ENCODE measurements at places on chromosomes 13 and 19.

DNA sequence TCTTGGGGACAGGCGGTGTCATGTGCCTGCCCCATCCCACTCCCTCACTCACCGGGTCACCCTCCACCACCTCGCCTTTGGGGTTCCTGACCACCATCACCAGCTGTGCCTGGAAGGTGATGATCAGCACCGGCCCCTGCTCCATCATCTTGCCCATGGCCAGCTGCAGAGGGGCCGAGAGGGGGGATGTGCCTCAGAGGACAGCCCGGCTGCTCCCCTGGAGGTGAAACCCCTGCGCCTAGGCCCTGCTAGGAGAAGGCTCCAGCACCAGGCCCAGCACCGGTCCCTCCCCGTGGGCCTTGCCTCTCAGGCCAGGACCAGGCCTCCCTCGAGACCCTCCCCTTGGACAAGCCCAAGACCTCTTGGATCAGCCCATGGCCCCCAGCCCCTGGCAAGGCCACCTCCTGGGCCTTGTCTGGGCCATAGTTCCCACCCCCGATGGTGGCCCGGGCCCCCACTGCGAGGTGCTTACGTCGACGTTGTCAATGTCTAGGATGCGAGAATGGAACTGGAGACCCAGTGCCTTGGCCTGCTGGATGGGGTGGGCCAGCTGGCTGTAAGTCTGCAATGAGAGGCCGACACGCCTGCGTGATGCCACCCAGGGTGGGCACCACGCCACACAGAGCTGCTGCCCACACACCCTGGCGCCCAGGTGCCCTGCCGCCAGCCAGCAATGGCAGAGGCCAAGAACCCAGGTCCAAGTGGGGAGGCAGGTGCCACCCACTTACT, 1.8 kb upstream of the CTXN1 start:
- no peak for DNase-seq

- no peak for DNase-seq
These were observed 633.5 kb downstream of the SLITRK1 start for GRCh38 chr13:83248751-83249150.

DNA sequence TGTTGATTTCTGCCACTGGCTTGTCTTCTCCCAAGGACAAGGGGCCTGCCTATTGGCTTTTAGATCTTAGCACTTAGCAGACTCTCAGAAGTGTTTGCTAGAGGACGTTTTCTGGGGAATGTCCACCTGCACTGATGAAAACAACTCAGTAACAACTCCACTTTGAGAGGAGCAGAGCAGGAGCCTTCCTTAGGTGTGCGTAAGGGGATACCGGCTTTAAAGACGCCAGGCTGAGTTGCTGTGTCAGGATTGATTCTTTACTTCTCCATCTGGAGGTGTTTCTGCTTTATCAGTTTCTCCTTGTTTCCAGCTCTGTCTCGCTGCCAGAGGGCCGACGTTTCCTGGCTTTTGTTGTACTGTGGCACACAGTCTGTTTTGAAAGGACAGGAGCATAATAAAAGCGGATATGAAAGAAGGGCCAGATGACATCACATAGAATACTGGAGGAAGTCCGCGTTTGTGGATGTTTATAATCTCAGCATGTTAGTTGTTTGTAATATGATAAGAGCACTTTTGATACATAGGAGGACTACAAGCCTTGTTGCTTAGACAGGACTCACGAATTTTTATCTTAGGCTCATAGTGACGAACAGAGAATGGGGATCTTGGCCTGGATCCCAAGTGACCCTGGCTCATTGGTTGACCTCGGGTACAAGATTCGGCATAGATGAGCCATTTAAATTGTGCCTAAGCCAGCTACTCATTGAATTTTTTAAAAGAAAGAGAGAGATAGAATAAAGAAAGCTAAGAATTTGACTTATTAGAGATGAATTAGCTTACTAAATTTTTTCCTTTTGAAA, 34.6 kb downstream of the COL4A2 start:
- DNase-seq, result no peak

DNA sequence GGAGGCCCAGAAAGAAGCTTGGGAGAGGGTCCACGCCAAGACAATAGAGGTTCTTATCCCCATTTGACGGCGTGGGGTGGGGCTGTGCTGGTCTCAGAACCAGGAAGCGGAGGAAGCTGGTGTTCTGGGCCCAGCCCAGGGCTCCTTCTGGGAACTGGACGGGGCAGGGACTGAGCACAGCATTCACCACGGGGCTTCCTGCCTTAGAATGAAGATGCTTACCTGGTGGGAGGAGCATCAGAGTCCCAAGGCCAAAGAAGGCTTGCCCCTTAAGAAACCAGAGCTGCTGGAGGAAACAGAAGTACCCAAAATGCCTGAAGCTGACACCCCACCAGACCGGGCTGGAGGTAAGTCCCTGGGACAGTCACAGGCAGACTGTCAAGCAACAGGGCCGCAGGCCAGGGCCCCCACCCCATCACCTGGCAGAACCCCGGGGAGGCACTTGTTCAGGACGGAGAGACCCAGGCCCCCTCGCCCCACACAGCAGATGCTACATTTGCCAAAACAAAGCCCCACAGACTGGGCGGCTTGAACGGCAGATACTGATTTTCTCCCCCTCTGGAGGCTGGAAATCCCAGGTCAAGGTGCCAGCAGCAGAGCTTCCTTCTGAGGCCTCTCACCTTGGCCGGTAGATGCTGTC, 17.8 kb upstream of the IGLON5 start:
- no peak for DNase-seq

- DNase-seq, result no peak
These were observed 72.4 kb upstream of the EDNRB start for GRCh38 chr13:77991003-77991402.

GRCh38 chr13:34358811-34359513, 541.0 kb downstream of the RFC3 start:
- peak; percentile 13 for DNase-seq

DNA sequence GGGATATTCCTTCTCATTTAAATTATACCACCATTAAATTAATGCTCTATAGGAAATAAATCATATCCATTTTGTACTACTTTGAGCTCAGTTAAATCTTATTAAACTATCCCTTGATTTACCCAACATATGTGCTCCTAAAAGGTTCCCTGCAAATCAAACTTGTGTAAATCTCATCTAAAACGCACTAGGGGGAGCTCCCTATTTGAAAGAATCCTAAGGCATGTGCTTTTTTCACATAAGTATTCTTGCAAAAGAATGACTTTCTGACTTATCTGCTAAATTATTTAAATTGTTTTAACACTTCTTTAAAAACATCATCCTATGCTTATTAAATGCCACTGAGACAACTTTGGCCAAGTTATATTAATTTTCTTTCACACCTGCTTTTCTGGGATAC, 7.9 kb downstream of the INTS6 start:
- no peak for DNase-seq

GRCh38 chr13:42378383-42378780, 106.4 kb downstream of the AKAP11 start:
- DNase-seq, result no peak

DNA sequence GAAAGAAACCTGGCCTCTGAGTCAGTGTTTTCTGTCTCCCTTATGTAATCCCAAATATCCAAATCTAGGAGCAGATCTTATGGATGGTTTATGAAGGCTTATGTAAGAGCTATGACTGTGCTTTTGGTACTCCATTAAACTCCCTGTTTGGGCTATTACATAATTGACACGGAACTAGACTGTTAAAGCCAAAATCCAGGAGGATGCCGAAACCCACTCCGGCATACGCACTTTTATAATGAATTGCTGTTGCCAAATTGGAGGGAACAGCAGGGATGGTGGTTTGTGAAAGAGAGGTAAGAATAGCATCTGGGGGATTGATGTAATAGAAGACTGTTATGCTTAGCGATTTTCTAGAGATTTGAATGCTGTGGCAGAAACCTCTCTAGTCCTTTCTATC, 2.0 kb downstream of the MTUS2 start:
- no peak for DNase-seq

DNA sequence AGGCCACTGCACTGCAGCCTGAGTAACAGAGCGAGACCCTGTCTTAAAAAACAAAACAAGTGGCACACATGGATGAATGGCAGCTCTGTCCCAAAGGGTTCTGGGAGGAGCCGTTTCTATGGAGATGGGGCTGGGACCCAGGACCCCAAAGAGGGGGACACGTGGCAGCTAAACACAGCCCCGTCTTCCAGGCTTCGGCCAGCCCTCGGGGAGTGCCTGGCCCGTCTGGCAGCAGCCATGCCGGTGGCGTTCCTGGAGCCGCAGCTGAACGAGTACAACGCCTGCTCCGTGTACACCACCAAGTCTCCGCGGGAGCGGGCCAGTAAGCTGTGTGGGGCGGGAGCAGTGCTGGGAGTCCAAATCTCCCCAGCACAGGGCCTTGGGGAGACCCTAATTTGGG, 82.4 kb downstream of the RYR1 start:
- DNase-seq, result no peak

DNA sequence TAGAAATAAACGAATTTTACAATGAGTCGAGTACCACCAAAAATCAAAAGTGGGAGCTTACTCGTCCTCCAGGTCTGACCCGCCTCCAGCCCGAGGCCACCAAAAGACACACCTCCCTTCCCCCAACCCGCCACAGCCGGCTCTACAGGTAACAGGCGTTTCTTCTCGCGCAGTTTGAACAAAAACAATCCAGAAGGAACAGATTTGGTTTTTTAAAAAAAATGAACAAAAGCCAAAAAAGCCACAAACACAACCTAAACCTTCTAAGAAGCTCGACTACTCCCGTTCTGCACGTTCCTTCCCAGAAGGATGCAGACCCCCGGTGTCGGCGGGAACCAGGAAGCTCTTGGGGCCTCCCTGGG, 671 bp downstream of the ZDHHC20 start:
- DNase-seq, result no peak

DNA sequence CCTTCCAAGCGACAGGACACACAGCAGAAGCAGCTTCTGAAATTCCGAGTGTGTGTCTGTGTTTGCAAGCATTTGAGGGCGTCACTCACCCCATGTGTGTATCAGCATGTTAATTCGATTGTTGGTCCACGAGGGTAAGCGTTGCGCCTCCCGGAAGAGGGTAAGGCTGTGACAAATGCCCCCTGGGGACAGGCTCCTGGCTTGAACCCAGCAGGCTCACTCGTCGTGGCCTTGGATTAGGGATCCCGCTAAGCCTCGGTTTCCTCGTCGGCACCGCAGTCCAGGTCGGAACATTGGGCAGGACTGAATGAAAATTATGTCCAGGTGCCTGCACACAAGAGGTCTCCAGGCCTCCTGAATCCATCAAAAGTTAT, 606 bp upstream of the STXBP2 start:
- DNase-seq, result no peak

DNA sequence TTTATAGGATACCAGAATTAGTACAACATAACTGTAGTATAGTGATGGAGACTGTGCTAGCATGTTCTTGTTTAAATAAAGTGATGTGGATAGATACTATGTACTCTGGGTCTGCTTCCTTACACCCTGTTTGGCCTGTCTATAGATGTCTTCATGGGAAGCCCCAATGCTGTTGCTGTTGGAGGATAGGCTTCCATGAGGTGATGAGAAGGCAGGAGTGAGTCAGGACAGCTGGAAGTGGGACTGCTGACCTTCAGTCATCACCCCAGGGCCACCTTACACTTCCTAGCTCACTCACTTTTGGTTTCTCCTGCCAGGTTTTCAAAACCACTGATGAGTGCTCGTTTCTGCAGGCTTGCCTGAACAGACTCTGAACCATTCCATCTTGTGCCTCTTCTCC, 4.2 kb downstream of the KCTD4 start:
- no peak for DNase-seq

DNA sequence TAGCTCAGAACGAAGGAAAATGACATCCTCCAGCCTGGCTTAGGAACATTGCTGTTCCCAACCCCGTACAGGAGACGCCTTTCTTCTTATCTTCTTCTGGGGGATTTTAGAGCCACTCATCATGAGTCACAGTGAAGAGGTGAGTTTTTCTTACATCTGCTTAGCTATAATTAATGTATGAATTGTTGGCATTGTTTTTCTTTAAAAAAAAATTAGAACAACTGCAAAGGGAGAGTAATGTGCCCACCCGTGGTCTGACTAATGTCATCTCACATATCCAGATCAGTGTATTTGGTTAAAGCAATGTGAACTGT, 310.6 kb upstream of the TSHZ3 start:
- no peak for DNase-seq

DNA sequence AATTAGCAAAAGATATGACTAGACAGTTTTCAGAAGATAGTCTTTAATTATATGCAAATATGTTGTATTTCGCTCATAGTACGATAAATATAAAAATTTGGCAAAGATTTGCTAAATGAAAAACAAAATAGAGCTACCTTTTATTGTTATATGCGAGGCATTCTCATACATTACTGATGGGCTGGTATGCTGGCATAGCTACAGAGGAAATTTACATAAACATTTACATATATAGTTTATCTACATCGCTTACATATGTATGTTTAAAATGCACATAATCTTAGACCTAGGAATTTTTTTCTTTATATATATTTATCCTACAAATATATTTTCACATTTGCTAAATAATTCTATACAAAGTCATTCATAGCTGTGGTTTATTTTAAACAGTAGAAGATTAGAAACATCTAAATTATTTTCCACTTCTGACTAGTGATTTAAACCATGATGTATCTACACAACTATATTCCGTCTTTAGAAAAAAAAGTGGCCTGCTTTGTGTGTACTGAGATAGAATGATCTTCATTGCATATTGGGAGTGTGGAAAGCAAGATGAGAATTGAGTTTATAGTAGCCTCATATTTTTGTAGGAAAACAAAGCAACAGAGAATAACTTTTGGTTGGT, 1345.0 kb upstream of the SLC10A2 start:
- DNase-seq, result no peak

GRCh38 chr19:51701468-51702100, 8.5 kb downstream of the SPACA6 start:
- no peak for DNase-seq

DNA sequence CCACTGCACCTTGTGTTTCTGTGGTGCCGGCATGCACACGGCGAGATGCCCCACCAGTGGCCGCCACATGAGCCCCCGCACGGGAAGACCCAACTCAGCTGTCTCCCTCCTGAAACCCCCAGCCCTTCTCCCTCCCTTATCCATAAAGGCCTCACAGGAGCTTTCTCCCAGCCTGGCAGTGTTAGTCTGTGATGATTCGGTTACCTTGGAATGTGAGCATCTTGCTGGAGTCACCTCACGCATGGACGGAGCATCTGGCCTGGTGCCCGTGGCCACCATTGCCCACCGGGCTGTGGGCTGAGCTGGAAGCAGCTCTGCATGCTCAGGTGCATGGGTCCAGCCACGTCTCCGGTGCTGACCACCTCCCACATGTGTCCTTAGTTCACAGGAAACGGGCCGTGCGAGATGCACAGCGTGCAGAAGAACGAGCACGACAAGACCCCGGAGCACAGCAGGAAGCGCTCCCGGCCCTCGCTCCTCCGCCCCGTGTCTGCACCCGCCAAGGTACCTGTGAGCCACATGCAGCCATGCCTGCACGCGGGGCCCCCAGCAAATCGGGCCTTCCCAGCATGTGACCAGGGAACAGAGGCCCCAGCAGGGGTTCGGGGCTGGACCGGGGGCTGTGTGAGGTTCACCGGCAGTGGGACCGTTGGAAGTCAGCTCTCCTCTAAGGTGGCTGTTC, 22.0 kb downstream of the SIN3B start:
- no peak for DNase-seq

DNA sequence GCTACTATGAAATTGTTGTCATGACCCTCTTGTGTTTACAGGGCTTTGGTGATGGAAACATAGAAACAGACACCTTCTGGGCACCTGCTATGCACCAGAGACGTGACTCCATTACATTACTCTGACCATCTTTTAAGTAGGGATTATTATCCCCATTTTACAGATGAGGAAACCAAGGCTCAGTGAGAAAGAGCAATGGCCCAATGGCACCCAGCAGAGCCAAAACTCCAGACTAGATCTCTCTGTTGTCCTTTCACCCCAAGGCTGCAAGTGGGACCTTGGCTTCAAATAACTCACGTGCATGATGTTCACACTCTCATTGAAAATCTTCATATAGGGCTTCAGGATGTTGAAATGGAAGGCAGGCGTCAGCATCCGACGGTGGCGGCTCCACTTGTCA, 5.9 kb downstream of the CYP4F2 start:
- DNase-seq, result no peak

Measured in smooth muscle cell of the brain vasculature (primary cell).